Activated naive CD8-positive, alpha-beta T cell treated with anti-CD3 and anti-CD28 coated beads, Interleukin-2, amount 50 U/mL, for 16 hours (primary cell): ENCODE measurements at places on chromosomes 3 and 15.
A peak's percentile ranks its signal among the peaks of the same experiment; 100 is the strongest.

DNA sequence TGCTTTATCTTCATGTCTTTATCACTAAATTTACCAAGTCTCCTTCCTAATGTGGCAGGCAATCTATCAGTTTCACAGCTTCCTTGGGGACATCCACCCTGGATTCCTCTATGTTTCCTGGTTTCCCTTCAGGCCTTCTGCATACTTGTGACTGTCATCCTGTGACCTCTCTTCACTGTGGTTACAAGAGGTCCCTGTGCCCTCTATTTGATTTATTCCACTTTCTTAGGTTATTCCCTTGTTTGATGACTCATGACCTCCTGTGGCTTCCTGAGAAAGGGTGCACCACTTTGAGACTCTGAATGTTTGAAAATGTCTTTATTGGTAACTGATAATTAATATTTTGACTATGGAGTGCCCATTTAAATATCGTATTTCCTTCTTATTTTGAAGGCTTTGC is 60.5 kb upstream of the KY start:
- DNase-seq, result no peak

GRCh38 chr3:136667081-136667480 is 85.1 kb downstream of the STAG1 start:
- no peak for DNase-seq

GRCh38 chr3:9902372-9903237 is at the start of gene IL17RE:
IL17RE (plus strand) TSS chr3:9902848; CDS start chr3:9902933, 85 bp downstream.
- no peak for DNase-seq

DNA sequence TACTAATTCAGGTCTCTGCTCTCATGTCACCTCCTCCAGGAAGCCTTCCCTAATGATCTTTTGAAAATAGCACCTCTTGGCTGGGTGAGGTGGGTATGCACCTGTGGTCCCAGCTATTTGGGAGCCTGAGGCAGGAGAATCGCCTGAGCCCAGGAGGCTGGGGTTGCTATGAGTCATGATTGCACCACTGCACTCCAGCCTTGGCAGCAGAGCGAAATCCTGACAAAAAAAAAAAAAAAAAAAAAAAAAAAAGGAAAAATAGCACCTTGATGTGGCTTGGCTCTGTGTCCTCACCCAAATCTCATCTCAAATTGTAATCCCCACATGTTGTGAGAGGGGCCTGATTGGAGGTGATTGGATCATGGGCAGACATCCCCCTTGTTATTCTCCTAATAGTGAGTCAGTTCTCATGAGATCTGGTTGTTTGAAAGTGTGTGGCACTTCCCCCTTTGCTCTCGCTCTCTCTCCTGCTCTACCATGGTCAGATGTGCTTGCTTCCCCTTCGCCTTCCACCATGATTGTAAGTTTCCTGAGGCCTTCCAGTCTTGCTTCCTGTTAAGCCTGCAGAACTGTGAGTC is 11.2 kb upstream of the RNU6-1 start:
- DNase-seq, result no peak

- DNase-seq, result no peak
Observed at GRCh38 chr3:6860149-6860953, 564 bp upstream of the GRM7 start.

DNA sequence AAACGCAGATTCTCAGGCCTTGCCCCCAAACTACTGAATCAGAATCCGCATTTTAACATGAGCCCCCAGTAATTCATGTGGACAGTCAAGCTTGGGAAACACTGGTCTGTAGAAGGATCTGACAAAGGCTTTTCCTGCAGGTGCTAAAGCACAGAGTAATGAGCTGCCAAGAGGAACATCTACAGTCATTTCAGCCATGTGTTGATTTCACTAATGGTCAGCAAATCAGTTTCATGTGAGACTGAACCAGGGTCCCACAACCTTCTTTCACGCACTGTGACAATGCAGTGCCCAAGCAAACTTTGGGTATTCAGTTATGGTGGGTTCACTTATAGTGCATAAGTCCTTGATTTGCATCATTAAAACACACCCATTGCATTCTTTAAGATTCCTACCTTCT is 237.6 kb downstream of the TUSC7 start:
- DNase-seq, result no peak

DNA sequence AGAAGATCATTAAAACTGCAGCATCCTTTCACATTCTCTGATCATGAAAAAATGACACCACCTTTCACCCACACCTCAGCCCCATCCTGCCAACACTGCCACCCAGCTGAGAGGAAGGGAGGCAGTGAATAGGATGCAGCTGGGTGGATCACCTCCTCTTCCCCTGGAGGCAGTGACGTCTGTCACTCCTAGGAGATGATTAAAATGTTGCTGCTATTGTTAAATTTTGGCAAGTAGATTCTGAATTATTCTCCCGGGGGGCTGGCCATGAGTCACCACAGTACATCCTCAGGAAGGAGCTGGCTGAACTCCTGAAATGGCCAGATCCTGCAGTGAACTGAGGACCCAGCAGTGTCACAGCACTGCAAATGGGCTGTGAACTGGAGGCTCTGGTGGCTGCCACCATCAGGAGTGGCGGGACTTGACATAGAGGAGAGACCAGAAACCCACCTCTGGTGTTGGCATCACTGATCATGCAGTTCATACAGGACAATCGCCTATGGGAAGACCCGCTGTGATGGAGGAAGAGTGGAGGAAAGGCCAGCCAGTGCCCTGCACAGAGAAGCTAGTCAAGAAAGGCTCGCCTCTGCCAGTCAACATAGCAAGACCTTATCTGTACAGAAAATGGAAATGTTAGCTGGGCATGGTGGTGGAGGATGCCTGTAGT is 199.1 kb downstream of the FAM43A start:
- DNase-seq, result no peak

DNA sequence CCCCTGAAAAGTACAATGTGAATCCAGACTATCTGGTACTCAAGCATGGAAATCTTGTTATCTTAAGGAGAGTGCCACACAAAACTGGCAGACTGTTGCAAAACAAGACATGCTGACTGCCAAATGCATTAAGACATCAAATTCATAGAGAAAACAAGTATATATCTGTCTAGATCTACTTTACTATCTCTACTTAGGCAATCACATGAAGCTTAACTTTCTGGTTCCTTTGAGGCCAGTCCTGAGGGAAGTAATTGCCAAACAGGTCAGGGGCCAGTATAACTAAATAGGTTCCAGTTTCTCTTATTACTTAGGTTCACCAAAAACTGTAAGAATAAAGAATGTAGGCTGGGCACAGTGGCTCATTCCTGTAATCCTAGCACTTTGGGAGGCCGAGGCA is 15.9 kb upstream of the SLC4A7 start:
- no peak for DNase-seq

DNA sequence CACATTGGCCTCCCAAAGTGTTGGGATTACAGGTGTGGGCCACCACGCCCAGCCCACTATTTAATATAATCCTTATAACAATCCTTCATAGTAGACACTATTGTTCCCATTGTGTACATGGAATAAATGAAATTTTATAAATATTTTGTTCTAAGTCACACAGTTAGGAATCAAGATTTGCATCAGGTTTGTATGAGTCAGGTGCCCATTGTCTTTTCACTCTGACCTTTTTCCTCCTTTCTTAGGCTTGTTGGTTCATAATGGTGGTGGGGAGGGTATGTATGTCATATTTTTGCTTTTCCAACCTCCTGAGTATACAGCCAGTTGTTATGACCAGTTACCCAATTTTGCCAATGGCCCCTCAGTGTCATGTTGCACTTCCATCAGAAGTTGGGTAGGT is 18.0 kb upstream of the SLC30A4 start:
- DNase-seq, result no peak

DNA sequence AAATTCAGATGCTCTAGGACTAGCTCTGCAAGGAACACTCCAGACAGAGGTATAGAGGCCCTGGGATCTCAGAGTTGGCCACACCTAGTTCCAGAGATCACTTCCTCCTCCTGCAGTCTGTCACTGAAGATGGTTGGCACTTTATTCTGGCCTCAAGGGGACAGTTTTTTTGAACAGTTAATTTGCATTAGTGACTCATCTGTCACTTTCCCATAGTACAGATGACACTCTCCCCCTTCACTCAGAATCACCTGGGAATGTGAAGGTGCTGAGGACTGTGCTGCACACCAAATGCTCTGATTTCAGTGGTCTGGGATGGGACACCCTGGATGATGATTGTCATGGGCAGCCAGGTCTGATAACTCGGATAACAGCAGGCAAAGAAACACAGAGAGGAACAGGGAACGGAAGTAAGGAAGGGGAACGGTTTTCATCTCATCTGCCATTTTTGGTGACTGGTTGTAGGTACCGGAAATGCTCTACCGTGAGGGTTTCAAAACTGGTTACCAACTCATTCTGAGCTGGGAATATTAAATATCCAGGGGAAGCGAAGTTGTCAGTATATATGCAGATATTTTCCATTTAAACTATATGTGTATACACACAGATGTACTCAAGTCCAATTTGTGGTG is 232.5 kb upstream of the ST8SIA2 start:
- DNase-seq, result no peak

DNA sequence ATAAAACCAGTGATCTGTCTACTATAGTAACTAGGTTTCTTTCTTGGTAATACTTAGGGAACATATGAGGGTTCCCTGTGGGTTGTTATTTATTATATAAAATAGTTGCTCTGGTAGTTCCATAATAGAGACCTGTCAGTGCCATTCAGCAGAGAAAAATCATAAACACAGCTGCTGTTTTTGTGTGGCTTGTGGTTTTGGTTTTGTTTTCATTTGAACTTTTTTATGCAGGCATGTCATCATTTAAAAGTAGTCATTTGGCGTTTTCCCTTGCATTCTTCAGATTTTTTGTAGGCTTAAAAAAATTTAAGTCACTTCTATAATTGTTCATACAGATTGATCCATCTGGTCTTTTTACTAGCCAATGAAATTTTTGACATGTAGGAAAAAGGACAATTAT is 47.9 kb downstream of the PIK3CA start:
- DNase-seq, result no peak

DNA sequence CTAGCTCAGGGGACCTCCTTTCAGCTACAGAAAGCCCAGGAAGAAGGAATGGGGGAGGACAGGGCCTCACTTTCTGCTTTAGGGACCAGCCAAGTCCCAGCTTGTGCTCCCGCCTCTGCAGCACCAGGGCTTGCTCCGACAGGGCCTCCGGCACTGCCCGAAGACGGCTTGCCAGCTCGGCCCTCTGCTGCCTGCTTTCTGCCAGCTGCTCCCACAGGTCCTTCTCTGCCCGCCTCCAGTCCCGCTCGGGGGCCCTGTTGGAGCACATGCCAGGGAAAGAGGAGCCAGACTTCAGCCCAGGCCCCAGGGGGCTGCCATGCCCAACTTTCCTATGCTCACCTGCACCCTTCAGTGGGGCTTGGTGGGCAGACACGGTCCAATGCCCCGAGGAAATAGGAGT is 4.3 kb upstream of the CLK3 start:
- no peak for DNase-seq

DNA sequence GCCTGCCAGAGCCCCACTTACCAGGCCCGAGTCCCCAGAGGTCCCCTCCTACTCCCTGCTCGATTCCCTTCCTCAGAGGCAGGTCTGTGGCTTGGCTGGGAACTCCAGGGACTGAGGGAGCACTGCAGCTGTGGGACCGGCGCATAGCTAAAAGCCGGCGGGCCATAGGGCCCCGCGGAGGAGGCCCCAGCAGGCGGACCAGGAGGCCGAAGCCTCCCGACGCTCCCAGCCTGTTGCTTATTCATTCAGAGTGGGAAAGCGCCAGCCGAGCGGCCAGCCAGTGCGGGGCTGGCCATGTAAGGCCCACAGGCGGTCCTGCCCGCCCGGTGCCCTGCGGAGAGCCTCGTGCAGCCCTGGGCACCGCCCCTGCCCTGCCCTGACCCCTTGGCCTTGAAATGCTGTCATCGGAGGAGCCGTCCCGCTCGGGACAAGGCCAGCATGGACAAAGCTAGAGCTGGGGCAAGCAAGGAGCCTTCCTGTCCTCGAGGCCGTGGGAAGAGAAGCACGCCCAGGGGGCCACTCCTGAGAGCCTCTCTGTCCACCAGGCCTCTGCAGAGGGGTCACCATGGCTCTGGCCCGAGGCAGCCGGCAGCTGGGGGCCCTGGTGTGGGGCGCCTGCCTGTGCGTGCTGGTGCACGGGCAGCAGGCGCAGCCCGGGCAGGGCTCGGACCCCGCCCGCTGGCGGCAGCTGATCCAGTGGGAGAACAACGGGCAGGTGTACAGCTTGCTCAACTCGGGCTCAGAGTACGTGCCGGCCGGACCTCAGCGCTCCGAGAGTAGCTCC is at the start of gene LOXL1:
Gene LOXL1 (plus strand): TSS at position 244 of the 784 bp plus-strand sequence. CDS start 322 bp downstream, at position 566.
- no peak for DNase-seq

GRCh38 chr15:38112406-38112805 is 140.2 kb upstream of the SPRED1 start:
- no peak for DNase-seq

DNA sequence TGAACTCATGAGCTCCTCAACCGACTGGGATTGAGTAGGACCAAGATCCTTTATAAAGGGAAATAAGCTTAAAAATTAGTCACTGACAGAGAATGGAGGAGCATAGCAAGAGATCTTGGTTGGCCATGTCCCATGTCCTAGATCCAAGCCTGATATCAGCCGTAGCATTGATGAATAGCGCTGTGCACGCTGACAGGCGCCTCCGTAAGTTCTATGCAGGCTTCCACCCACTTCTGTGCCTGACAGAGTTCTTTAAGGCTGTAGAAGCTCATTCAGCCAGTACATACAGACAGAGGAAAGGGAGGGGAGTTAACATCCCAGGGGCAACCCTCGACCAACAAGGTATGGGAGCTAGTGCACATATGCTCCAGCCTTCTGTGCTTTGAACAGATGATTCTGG is 251.7 kb upstream of the TBC1D5 start:
- no peak for DNase-seq

- DNase-seq, result no peak
Observed at GRCh38 chr15:65077981-65078352, 1.4 kb downstream of the KBTBD13 start.

GRCh38 chr3:195156286-195156890 is 114.6 kb downstream of the XXYLT1 start:
- no peak for DNase-seq

GRCh38 chr3:12906916-12907290 is 65.5 kb upstream of the RPL32 start:
- no peak for DNase-seq

GRCh38 chr15:95009635-95010034 is 778.3 kb downstream of the MCTP2 start:
- no peak for DNase-seq

GRCh38 chr3:33612607-33613006 is 105.4 kb downstream of the CLASP2 start:
- DNase-seq, result no peak

GRCh38 chr15:85479071-85479647 is 98.8 kb downstream of the AKAP13 start:
- DNase-seq, result no peak

GRCh38 chr3:42831321-42831713 is 22.1 kb downstream of the ACKR2 start:
- DNase-seq, result peak; percentile 45

GRCh38 chr15:77185242-77185785 is 114.4 kb upstream of the TSPAN3 start:
- DNase-seq, result no peak

- DNase-seq, result no peak
Observed at GRCh38 chr3:53170325-53171063, 9.5 kb downstream of the PRKCD start.
